Stimulated activated CD4-positive, alpha-beta T cell treated with anti-CD3 and anti-CD28 coated beads, TNF-alpha, amount 100 ng/mL, for 1 hour (primary cell): ENCODE measurements at places on chromosomes 12 and 14.

DNA sequence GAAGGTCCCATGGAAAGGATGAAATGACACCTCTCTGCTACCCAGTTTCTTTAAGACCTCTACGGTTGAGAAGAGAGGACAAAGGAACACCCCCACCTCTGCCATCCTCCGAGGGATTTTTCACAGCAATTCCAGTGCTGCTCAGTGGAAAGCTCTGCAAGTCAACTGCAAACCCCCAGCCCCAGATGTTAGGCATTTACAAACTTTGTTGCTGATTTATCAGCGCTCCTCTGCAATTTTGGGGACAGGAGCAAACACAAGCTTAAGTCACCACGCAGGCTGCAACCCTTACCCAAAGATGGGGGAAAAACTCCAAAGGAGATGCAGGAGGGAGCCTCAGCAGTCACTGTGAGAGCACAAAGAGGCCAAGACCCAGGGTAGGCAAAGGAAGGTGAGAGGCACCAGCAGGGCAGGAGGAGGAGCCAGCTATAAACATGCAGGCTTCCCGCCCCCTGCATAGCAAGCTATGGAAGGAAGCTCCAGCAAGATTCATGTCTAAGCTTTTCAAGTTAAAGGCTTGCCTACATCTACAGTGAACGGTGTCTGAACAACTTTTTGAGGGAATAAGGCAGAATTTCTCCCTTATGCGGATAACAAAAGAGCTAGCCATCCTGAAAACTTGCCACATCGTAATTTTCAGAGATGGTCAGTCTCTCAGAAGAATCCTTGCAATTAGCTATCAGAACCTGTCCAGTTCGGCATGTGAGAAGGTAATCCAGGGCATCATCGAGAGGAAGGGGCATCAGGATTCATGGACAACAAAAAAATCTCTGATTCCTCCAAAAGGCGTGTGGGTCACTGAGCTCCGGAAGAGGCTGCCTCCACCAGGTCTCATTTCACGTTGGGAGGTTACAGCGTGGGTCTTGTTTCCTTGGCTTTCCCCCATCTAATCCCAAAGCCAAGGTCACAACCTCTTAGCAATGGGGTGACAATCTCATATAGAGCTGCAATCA lies 3.9 kb downstream of the CTDSP2 start:
- no peak for DNase-seq

DNA sequence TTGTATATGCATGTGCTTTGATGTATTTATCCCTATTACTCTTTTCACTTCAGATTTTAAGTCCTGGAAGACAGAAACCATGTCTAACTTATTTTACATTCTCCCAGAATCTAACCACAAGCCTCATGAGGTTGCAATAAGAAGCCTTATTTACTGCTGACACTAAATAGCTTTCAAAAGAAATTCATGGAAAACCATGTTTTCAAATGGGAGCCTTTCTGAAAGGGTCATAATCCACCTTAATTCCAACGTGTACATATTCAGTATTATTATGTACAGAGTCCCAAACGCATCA lies 34.4 kb downstream of the CORO1C start:
- DNase-seq, result no peak

DNA sequence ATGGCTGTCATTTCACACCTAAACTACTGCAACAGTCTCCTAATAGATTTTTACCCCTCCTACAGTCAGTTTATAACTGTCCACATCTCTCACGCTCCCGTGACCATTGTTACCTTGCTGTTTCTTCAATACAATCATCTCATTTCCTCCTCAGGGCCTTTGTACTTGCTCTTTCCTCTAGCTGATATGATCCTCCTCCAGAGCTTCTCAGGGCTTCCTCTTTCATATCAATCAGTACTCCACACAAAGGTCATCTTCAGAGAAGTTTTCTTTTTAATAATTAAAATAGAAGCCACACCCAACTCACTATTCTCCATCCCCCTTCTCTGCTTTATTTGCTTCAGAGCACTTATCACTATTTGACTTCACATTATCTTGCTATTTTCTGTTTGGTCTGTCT lies 508.2 kb downstream of the NELL2 start:
- no peak for DNase-seq

GRCh38 chr12:64813723-64814122 lies 10.7 kb upstream of the TBC1D30 start:
- no peak for DNase-seq

DNA sequence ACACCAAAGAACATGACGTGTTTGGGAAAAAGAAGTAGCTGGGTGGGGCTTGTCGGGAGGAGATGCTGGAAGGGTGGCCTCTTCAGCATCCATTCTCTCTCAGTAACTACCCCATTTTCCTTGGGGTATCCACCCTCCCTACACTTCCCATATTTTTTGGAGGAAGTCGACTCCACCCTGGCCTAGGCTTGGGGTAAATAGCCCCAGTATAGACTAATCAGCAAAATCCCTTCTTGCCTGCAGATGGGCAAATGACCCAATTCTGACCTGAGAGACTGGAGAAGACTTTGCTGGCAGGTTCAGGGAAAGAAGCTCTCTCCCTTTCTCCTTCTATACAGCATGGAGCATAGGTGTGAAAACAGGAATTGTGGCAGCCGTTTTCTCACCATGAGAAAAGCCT lies 28.5 kb upstream of the JDP2 start:
- DNase-seq, result no peak

DNA sequence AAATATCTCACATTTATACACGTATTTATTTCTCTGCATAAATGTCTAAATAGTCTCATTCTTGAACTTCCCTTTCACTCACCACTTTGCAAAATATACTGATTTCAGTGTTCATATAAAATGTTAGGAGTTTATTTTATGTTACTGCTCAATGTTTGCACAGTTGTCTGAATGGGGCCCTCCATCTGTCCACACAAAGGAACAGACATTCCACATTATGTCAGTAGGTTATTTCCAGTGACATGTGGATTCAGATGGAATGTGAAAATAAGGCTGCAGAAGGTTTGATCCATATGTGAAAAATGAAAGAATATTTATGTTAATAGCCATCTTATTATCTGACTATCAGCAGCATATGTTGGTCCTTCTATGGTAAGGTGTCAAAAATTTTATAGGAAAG lies 994.4 kb upstream of the SEL1L start:
- no peak for DNase-seq

DNA sequence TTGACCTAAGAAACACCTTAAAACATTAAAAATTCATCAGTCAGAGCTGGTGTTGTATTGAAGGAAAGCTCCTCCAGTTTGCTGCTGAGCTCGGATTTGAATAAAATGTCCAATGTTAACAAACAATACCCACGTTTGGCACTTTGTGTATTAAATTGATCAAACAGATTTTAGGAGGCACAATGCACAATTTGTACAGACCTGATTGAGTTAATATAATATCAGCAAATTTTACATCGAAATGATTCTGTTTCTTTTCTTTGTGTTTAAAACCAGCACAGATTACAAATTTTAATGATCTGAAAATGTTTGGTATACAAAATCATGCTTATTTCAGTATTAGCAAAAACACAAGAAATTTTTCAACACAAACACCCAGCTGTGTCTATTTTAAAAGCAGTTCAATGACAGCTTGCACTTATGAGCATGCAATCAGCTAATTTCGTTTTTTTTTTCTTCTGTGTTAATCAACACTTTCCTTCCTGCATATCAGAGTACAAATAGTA lies 2.8 kb upstream of the FOXG1 start:
- DNase-seq, result no peak

DNA sequence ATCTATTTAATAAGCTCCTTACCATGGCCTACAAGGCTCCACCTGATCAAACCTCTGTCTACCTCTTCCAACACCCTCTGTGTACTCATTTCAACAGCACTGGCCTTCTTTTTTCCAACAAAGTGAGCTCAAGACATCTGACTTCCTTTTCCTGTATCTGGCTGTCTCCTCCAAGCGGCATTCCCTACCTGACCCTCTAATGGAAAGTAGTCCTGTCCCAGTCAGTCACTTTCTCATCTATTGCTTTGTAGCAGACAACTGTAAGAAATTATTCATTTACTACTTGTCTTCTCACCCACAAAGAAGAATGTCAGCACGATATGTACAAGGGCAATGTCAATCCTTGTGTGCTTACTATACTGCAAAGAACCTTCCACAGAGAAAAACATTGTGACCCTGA lies 149.6 kb downstream of the MED13L start:
- no peak for DNase-seq

DNA sequence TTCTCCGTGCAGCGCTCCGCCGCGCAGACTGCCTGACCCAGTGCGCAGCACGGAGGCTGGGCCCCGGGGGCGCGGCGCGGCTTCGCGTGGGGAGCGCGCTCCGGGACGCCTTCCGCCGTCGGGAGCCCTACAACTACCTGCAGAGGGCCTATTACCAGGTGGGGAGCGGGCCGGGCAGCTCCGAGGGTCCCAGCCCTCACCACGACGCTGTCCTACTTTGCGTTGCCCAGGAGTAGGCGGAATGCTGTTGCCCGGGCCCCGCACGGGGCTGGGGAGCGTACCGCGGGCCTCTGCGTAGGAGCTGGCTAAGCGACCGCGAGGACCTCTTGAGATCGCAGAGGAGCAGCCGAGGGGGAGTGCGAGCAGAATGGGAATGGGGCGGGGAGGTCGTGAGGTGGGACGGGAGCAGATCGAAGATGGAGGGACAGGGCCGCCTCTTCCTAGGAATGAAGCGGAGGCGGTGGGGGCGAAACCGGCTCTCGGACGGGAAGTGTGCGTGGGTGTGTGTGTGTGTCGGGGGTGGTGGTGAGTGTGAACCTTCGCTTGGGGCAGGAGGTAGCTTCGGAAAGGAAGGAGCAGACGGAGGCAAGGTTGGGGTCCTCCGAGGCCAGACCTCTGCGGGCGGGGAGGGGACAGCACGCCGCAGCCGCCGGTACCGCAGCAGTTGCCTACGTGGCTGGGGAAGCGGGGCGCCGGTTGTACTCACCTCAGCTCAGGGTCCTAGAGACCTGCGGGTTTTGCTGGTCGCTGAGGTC lies 751 bp downstream of the P3H3 start:
- DNase-seq, result no peak

- DNase-seq, result no peak
Observed at GRCh38 chr14:100644784-100645183, 57.6 kb upstream of the BEGAIN start.

- DNase-seq, result no peak
Observed at GRCh38 chr14:61474015-61474414, 152.6 kb downstream of the PRKCH start.

GRCh38 chr12:61538951-61539350 lies 721.3 kb upstream of the USP15 start:
- DNase-seq, result no peak

DNA sequence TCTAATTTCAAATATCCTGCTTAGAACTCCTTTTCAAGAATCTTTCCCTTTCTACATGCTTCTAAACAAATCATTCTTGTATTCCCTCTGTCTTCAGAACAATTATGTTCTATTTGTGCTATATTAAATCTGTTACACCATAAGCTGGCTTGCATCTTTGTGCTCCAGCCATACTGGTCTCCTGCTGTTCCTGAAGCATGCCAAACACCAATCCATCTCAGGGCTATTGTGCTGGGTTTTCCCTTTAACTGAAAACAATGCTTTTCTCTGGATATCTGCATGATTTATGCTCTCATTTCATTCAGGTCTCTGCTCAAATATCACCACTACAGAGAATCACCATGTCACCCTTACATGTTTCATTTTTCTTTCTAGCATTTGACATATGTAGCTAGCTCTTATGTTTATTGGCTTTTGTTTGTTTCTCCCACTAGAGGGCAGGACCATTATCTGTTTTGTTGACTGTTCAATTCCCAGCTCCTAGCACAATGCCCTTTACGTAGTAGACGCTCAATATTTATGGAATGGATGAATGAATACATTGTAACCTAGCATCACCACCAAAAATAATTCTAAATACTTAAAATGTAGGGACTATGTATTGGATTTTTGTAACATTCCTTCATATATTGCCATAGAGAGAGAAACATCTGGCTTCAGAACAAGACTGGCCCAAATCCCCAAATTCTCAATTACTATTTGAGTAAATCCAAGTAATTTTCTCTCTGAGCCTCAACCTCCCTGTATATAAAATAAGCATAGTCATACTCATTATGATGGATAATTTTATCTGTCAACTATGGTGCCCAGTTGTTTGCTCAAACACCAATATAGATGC lies 302.0 kb upstream of the SYT1 start:
- no peak for DNase-seq
